ENCODE measurements at places on chromosomes 1 and 21.

DNA sequence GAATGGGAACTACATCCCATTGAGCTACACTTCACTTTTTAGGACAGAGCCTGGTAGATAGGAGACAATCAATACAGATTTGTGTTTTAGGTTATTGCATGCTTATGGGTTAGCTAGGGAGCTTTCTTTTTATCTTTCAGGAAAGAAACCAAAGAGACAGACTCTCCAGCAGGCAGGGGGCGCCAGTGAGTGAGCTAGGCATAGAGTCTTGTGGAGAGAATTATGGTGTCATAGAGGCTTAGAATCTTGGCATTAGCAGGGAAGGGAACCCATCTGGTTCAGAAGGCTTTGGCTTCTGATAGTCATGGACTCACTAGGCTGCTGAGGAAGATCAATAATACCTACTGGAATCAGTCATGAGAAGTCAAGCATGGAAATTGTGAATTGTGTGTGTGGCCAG, at the start of gene SMCP:
TSS of gene SMCP (plus strand) at position 281 of the 400 bp plus-strand sequence. CDS start 6,101 bp downstream, outside the sequence.
- peak; percentile 73 for DNase-seq

DNA sequence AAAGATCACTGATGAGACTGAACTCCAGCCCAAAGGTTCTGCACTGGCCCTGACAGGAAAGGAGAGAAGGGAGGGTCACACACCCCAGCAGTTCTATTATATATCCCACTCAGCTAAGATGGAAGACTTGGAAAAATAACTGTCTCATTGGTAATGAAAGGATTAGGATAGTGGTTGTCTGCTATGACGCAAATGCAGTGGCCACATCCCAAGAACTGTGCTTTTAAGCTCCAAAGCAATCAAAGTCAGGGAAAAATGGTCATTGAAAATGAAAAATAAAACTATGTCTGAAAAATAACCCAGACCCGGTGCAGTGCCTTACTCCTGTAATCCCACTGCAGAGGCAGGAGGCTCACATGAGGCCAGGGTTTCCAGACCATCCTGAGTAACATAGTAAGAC, 31.0 kb downstream of the PSMG1 start:
- no peak for DNase-seq

DNA sequence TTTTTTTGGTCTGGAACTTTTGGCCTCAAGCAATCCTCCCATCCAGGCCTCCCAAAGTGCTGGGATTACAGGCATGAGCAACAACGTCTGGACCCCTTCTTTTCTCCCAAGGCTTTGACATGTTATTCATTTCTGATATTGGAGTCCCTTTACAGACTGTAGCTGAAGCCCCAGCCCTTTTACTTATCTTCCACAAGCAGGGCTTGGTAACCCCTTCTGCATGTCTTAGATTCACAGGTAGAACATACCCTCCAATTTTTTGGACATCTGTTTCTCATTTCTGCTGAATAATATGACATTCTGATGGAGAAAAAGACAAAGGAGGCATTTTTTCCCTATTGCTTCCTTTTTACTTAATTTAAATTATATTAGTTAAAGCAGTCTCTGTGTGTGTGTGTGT, 39.2 kb upstream of the RGS21 start:
- no peak for DNase-seq

- DNase-seq: no peak
These were observed 357.1 kb upstream of the SGIP1 start for GRCh38 chr1:66176832-66177231.

GRCh38 chr1:229094476-229095311, 176.2 kb upstream of the RAB4A start:
- no peak for DNase-seq

DNA sequence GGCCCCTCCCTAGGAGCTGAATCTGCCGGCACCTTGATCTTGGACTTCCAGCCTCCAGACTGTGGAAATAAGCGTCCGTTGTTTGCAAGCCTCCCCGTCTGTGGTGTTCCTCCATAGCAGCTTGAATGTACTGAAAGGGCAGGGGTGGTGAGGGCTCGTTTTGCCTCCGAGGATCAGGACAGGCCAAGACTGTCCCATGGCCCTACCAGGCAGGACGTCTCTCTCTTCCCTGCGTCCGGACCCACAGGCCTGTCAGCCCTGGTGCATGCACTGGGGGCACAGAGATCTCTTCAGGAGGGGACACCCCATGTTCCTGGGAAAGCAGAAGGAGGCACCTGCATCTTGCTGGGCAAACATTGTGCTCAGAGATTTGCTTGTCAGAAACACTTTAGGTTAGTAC, 156.3 kb upstream of the C1orf174 start:
- no peak for DNase-seq

GRCh38 chr1:85579622-85580021, 939 bp upstream of the CCN1 start:
- no peak for DNase-seq

DNA sequence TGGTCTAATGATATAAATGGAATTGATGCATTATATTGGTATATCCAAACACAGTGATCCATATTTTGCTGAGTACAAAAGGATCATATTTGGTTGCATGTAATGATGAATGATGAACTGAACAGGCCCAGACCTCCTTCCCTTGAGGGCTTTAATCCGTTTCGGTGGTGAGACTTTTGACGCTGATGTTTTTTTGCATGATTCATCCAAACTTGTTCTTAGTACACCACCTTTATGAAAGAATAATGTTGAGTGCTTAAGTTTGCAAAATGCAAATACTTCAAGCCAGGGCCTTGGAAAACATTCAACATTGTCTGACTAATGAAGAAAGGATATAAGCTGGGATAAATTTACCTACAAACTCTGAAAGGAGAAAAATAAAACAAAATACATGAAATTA, 19.2 kb downstream of the HOOK1 start:
- DNase-seq: no peak

DNA sequence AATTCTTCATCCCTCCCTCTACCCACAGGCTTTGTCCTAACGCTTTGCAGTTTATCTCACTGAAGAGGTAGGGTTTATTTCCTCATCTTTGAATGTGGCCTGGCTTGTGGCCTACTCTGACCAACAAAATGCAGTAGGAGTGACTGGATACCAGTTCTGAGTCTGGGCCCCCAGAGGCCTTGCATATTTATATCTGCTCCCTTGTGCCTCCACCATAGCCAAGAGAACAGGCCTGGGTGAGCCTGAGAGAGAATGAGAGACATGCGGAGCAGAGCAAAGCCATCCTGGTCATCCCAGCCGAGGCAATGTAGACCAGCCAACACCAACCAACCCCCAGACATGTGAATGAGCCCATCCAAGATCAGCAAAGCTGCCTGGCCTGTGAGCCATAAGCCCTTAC, 30.3 kb downstream of the SMIM12 start:
- no peak for DNase-seq

DNA sequence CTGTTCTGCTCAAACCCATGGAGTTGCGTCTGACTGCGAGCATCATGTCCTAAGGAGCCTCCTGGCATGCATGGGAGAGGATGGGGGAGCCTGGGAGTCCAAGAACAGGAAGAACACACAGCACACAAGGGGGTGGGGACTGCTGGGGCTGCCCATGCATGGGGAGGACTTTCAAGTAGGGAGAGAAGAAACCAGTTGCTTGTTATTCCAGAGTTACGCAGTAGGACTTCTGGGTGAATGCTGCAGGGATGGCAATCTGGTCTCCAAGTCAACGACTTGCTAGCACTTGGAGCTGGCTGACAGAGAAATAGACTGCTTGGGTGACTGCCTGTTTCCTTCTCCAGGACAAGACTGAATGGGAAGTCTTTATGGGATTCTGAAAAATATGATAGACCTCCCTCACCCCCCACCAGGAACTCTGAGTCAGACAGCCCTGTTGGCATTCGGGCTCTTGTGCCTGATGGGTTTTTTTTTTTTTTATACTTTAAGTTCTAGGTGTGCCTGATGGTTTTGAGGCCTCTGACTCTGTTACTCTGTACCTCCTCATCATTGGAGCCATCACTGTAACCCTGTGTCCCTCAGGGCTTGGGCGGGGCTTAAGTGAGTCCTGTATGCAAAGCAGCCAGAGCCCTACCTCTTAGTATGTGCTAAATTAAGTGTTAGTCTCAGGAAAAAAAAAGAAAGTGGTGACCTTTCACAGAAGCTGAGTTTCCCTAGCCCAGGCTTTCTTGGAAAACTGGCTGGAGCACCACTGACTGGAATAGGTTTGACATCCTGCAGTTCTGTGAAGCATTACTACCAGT, 30.3 kb downstream of the MAP3K21 start:
- DNase-seq: no peak

DNA sequence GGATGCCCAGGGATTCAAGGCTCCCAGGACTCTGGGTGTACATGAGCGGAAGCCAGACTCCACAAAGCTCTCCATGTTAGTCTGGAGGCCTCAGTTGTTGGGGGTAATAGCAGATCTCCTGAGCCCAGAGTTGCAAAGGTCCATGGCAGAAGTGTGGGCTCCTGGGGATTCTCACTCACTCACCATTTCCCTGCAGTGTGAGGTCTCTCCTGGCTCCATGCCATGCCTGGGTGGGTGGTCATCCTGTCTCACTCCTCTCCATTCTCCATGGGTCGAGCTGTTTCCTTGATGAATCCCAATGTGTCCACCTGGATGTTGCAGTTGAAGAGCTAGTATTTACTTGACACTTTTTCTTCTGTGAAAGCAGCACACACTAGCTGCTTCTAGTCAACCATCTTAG, 156.8 kb upstream of the LRRC7 start:
- no peak for DNase-seq

DNA sequence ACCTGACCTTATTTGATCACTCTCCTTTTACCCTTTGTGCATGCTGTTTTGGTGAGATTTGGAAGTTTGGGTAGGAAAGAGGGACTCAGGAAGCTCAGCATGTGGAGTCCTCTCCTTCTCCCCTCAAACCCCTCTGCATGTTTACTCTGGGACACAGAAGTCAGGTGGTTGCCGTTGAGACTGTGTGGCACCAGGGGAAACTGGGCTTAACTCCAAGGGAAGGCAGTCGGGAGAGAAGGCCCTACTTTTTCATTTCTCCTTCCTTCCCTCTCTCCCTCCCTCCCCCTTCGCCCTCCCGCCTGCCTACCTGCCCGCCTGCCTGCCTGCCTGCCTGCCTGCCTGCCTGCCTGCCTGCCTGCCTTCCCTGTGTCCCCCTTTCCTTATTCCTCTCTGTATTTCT, 34.8 kb upstream of the TTC22 start:
- DNase-seq: no peak

DNA sequence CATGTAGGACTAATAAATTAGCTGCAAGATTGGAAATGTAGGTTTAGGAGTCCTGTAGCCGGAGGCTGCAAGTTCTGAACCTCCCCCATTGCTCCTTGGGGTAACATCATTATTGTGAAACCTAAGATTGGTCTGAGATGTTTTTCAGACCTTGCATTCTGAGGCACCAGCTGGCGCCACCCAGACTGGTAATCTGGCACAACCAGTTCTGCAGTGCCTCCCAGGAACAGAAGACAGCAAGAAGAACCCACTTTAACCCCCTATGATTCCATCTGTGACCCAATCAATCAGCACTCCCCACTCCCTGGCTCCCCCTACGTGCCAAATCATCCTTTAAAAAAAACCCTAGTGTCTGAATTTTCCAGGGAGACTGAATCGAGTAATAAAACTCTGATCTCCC, 11.6 kb upstream of the DNAJC6 start:
- DNase-seq: no peak

DNA sequence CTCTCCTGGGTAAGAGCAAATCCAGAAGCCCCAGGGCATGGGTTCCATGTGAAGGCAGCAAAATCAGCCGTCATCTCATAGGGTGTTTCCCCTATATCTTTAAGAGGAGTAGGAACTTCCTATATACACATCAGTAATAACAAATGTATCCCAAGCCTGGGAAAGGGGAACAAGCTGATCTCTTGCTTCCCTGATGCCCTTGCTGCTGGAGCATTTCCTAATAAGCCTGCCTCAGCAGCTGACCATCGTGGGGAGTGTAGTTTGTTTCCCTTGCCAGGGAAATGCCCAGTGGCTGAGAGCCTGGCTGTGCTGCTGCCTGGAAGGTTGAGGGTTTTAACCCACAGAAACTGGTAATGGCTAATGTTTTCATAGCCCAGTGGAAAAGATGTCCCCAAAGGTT, 177.0 kb downstream of the NPHP4 start:
- DNase-seq: no peak

DNA sequence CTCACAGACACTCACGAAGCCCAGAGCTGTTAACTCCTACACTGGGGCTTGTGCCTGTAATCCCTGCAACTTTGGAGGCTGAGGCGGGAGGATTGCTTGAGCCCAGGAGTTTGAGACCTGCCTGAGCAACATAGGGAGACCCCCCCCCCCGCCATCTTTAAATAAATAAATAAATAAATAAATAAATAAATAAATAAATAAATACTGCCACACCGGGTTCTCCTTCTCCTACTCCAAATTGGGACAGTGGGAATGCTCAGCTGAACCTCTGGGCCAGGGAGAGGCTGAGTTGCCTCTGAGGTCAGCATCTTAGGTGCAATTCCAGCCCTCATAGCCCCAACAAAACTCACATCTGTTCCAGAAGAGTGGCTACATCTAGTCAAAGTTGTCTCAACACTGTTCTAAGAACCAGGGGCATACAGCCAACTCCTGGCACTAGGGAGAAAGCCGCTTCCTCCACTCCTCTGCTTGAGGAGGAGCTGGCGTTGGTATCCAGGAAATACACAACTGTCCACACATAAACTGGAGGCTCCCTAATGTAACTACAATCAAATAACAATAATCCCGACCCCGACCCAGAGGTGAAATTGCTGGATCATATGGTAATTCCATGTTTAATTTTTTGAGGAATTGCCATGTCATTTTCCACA, 27.0 kb downstream of the C1orf216 start:
- no peak for DNase-seq

DNA sequence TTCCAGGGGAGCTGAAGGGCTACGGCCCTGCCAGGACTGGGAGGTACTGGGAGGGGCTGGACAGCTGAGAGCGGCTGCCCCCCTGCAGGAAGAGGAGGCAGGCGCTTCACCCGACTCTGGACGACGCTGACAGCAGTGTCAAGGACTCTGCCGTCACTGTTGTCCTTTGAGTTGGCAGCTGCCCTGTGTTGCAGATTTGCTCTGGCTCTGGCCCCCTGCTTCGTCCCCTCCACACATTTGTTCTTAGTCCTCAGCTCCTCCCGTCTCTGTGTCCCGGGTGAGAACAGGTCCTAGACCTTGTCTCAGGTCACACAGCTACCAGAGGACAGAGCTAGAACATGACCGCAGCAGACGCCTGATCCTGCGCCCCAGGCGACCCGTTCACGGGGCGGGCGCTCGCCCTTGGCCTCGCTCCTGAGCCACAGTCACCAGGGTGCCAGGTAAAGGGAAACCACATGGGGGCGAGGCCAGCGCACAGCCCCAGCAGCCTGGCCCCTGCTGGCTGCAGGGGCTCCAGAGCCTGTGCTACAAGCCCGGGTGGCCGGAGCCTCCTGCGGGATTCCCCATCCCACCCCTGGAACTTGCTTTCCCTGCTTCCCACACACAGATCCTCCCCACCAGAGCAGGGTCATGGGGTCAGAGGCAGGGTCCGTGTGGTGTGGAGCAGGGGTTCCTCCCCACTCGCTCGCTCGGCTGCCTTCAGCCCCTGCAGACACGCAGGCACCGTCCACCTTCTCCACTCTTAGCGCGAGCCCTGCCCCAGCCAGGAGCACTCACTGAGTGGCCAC, 10.7 kb upstream of the NPHP4 start:
- DNase-seq: no peak

- no peak for DNase-seq
These were observed 93.9 kb downstream of the KCNJ15 start for GRCh38 chr21:38350684-38351083.
